ENCODE measurements at places on chromosomes 16 and 17. TPM values are rescaled to one million over a fixed set of nuclear protein-coding genes. Genes with fewer than 3 reads are reported as not detected.
A peak's percentile ranks its signal among the peaks of the same experiment; 100 is the strongest.

GRCh38 chr16:58086381-58087208, 42.6 kb downstream of the CFAP20 start:
- peak; percentile 64 for DNase-seq

GRCh38 chr17:4498461-4499397, at the start of gene SPNS2:
Gene SPNS2 (plus strand): TSS chr17:4498881. CDS start chr17:4499048, 167 bp downstream.
- no peak for DNase-seq

DNA sequence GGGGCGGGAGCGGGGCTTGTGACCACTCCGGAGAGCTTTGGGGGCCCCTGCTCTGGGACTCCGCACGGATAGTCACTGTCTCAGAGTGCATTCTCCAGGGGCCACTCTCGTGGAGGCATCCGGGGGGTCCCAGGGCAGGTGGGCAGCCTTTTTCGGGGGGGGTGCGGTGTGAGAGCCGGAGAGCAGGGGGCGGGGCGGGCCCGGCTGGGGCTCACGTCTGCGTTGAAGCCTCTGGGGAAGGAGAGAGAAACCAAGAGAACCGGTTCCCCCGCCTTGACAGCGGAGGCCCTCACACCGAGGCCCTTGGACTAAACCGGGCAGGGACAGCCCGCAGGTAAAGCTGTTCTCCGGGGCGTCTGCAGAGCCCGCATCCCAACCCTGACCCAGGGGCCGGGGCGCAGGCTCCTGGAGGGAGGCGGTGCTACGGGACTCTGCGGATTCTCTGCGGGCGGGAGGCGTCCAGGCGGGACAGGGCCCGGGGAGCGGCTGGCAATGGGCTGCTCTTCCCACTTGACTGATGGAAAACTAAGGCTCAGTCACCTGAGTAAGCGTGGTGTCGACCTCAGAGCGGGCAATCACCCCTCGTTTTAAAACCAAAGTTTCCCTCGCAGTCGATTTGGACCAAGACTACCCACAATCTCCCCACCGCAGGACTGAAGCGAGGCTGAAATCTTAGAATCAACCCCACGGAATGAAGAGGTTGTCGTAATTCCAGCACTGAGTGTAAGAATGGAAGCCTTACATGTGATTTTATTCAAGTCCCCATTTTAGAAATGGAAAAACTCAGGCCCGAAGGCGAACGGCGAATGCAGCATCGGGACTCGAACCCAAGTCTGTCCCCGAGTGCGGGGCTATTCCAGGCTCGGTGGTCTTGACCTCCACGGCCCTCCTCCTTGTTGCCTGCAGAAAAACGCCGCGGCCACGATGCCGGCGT, 49.6 kb upstream of the AMZ2 start:
- DNase-seq, result no peak

DNA sequence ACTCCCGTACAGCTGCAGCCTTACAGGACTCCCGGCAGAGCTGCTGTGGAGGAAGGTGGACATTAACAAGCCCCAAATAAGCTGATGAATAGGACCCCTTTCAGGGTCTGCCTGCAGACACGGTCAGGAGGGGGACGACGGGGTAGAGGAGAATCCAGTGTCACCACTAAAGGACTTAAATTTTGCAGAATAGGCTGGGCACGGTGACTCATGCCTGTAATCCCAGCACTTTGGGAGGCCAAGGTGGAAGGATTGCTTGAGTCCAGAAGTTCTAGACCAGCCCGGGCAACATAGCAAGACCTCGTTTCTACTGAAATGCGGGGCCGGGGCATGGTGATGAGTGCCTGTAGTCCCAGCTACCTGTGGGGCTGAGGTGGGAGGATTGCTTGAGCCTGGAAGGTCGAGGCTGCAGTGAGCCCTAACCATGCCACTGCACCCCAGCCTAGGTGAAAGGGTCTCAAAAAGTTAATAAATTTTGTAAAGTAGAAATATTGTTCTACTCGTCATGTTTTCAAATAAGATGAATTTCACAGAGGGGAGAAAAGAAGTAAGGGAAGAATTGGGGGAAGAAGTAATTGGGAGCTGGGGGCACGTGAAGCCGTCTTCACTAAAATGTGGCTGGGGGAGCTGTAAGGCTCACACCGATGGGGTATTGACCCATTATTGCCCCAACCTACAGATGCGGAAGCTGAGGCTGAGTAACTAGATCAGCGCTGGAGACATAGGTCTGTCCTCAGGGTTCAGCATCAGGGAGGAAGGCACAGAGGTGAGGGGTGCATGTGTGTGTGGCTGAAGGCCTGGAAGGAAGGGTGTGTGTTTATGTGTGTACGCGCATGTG, 4.7 kb downstream of the LITAFD start:
- DNase-seq, result peak; percentile 59

DNA sequence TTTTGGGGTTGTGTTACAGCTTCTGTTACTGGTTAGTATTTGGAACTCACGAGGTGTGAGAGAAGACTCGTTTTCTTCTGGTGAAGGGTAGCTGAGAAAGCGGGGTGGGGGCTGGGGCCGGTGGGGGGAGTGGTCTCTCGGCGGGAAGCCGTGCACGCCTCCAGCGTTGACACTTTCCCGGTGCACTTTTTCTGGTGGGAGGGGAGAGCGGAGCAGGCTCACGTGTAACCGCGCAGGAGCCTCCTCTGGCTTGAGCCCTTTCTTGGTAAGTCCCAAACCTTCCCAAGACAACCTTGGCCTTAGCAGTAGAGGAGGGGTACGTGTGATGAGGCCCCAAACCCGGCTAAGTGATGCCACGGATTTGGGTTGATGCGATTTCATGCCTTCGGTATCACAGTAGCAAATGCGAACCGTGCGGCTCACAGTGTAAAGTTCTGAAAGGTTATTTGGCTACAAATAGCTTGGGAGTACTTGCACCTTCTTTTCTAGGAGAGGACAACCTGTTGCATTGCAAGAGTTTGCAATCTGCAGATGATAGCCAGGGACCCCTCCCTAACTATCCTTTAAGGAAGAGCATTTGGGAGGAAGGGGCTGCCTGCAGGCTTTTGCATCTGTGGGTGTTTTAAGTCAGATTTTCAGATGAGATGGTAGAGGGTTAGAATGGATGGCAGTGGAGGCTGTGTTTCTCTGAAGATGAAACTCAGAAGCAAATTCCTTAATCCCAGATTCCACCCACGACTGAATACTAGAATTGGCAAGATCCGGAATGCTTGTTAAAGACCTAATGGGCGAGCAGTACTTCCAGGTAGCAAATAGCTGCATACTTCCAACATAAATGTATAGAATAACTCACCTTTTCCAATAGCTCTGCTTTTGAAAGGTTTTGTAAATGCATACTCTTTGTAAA, 1.5 kb downstream of the HLF start:
- DNase-seq, result no peak

KRT39 gene
- not detected for total RNA-seq

Data from chondrocyte (in vitro differentiated cells).